Stimulated activated CD4-positive, alpha-beta T cell treated with anti-CD3 and anti-CD28 coated beads, Interleukin-15, amount 100 ng/mL, for 1 hour (primary cell): ENCODE measurements at places on chromosomes 2 and 18.

- DNase-seq = no peak
Observed at GRCh38 chr18:33835419-33835818, 257.4 kb downstream of the ASXL3 start.

DNA sequence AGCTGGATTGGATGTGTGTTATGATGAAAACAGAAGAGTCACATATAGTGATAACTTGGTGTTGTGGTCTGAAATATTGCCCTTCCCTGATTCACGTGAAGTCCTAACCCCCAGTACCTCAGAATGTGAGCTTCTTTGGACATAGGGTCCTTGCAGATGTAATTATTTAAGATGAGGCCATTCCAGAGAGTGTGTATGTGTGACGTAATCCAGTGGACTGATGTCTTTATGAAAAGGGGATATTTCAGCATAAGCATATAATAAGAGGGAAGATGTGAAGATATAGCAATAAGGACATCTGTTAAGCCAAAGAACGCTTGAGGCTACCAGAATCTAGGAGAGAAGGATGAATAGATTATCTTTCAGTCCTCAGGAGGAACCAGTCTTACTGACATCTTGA lies 62.5 kb downstream of the LTBP1 start:
- DNase-seq = no peak

DNA sequence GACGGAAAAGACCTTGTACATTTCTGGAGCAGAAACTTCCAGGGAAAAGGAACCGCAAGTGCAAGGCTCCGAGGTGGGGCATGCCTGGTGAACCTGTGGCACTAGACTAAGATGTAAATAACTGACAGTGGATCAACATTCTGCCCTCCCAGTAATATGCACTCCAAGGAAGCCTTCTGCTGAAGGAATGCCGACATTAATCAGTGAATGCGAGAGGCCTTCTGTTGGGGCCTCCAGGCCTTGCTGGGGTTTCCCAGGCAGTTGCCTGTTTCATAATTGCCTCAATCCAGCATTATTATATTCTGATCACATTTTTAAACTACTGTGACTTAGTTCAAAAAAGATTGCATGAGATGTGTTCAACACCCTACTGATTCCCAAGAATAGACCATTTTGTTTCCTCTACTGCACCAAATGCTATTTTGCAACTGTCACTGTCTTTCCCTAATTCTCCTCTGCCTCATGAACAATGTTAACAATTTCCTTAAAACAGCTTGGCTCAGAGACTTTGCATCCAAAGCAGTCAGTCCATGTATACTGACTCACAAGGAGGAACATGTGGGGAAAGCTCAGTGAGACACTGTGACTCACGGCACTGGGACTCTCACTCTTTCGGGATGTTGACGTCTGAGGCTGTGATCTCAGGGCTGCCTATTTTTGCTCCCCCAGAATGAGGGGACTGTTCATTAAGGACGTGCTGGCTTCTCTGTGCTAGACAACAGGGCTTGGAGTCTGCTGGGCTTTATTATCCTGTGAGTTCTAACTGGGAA lies 10.5 kb upstream of the DSG2 start:
- DNase-seq = no peak

DNA sequence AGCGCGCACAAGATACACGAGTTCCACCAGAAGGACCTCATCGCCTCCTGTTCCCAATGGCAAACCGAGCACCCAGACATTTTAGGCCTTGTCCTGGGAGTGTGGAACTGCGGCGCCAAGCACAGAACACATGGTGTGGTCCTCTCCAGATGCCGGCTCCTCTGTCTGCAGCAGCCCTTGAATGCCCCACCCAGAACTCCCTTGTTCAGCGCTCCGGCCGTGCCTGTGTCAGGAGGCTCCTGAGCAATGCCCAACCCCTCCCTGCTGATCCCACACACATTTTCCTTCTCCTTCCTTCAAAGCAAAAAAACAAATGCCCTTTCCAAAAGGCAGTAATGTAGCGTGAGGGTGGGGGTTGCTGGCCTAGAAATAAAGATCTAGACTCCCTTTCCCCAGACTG lies 89.8 kb downstream of the GFPT1 start:
- DNase-seq = no peak

GRCh38 chr2:169105476-169105875 lies 36.1 kb downstream of the DHRS9 start:
- DNase-seq = no peak

GRCh38 chr2:238404406-238405216 lies 22.1 kb upstream of the ASB1 start:
- DNase-seq = no peak

DNA sequence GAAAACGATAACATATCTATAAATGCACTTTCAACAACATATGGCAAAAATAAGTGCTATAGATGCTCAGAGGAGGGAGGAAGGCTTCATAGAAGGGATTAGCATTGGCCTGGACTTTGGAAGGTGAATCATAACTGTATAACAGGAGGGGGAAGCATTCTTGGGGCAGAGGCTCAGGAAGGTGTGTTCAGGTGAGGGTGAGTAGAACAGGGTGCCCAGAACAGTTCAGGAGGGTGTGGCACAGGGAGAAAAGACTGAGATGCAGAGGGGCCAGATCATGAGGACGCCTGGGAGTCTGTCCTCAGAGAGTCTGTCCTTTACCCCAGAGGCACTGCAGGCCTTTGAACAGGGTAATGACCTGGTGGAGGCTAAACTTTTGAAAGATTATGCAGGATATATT lies 29.3 kb upstream of the MEP1B start:
- DNase-seq = no peak

DNA sequence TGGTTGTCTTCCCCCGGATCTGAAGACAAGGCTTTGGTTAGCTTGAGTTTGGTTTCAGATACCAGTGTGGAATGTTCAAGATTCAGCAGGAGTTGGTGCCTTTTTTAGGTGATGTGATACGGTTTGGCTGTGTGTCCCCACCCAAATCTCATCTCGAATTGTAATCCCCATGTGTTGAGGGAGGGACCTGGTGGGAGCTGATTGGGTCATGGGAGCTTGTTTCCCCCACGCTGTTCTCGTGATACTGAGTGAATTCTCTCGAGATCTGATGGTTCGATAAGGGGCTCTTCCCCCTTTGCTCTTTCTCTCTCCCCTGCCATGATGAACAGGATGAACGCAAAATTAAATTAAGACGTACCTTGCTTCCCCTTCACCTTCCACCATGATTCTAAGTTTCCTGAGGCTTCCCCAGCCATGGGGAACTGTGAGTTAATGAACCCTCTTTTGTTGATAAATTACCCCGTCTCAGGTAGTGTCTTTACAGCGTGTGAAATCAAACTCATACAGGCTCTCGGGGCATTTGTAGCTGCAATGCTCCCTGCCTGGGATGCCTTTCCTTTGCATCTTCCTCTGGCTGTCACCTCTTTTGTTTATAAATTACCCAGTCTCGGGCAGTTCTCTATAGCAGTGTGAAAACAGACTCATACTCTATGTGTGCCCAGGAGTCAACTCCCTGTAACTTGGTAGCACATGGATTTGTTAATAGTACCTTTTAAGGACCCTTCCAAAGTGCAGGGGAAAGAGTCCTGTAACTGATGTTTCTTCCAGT lies 21.3 kb downstream of the PDCD1 start:
- no peak for DNase-seq

DNA sequence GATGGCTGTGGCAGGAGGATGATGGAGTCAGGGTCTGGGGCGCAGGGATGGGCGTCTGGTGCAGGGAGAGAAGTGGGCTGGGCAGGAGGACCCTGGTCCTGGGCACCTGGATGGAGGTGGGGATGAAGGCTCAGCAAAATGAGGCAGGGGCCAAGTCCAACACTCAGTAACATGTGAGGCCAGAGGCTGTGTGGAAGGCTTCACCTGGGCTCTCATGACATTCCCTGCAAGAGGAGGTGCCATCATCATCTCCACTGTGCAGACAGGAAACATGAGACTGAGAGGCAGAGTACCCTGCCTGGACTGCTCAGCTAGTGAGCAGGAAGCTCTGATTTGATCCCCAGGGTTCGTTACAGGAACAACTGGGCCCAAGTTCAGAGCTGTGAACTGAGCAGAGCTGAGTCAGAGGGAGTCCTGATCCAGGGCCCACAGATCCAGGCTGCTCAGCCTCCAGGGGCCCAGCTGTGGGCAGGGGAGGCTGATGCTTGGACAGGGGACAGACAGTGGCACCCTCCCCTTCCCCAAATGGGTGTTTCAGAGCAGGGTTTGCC lies 36.9 kb downstream of the HJURP start:
- DNase-seq = no peak

DNA sequence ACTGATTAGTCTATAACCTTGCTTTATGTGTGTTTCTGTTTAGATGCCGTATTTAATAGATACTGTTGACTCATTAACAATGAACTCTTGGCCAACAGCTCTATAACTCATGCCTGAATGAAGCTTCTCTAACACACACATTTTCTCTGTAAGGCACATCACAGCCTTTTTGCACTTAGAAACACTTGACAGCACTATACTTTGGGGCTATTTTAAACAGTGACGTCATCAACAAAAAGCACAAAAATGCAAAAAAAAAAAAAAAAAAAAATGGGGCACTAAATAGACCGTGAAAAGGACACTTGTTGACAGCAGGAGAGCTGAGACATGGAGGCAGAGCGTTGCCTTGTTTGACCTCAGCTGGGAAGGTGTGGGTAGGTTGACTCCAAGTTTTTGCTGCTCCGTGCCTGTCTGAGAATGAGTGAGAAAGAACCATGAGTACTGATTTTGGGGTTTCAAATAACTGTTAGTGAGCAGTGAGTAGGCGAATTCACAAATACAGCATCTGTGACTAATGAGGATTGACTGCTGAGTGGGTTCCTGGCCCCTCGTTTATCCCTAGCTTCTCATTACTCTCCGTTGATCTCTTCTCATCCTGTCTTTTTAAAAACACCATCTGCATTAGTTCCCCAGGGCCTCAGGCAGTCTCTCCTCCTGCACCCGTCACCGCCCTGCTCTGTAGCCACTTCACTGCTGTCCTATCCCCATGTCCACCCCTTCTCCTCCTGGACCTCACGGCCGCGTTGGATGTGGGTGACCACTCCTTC lies 24.4 kb downstream of the SPP2 start:
- DNase-seq = no peak

- no peak for DNase-seq
Observed at GRCh38 chr2:19442731-19443130, 84.3 kb upstream of the OSR1 start.

DNA sequence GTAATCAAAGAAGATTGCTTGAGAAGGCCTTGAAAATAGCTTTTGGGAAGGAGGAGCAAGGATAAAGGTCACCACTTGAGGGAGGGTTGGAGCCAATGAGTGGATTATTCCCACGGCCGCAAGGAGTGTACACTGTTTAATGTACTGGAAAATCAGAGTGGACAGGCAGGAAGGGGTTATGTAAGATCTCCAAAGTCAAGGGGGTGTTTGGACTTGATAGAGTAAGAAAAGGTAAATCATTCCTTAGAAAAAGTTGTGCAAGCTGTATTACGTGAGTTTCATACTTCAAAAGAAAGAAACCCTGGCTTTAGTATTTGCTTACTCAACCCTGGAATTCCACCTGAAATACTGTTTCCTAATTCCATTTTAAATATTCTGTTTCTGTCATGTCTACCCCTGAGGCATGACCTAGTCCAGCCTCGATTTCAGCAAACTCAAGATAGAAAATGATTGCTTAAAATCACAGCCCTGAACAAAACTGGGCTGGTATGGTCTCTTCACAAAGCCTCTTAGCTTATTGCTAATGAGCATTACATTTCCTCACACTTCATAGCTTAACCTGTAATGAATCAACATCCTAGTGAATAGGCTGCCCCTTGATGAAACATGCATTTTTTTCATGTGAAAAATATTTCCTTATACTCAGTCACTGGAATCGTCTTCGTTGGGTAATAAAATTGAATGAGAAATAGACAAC lies 1.1 kb downstream of the MREG start:
- no peak for DNase-seq

- DNase-seq = no peak
Observed at GRCh38 chr2:43824951-43825493, 13.6 kb downstream of the ABCG5 start.

GRCh38 chr2:167253025-167253424 lies 364.7 kb downstream of the XIRP2 start:
- DNase-seq = no peak

DNA sequence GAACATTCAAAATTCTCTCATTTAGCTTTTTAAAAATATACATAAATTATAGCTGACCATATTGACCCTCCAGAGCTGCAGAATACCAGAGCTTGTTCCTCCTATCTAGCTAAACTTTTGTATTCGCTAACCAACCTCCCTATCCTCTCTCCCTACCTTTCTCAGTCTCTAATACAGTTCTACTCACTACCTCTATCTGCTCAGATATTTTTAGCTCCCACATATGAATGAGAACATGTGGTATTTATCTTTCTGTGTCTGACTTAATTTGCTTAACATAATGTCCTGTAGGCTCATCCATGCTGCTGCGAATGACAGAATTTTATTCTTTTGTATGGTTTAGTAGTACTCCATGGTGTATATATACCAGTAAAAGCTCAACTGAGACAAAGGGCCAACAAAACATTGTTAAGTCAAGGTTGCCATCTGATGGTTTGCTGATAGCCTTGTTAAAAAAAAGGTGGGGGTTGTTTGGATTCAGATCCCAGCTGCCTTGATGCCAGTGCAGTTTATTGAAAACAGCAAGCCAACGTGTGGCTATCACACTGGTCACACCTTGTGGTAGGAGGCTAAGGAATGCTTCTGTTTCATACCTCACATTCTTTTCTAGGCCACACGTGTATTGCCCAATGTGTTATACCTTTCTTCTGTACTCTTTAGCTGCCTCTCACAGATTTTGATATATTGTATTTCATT lies 101.5 kb downstream of the VWA3B start:
- DNase-seq = no peak

- DNase-seq = no peak
Observed at GRCh38 chr2:9373047-9373446, 50.3 kb downstream of the ITGB1BP1 start.

DNA sequence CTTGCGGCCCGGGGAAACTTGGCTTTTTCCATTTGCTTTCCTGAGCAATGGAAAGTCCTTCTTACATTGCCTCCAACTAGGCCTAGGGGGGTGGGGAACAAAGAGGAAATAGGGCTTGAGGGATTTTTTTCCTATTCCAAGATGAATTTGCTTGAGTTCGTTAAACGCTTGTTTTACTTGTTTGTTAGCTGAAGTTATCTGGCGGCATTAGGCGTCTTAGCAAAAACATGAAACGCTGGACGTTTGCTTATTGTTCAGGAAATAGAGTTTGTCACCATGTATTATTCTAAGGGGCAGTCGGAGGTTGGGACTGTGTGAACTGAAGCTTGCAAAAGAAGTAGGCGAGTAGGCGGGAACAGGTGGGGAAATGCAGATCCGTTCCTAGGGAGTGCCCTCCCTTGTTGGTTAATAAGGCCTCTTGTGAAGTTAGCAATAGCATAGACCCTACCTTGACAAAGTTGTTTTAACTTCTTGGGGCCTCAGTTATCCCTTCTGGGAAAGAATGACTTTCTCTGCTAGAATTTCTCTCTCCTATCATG lies 1.9 kb downstream of the CABLES1 start:
- no peak for DNase-seq

DNA sequence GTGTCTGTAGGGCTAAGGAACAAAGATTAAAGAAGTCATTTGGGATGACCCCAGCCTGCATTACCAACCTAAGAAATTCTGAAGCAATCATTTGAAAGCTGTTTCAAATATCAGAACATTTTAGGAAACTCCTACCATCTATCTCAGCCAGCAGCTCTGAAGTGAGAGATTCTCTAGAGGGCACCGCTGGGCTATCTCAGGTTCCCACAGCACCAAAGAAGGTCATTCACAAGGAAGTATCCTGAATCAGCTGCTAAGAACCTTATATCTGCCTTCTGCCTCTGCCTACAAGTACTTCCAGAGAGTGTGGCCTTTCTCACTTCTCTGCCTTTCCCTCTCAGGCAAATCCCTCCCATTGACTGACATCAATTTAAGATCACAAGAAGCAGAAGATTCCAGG lies 13.4 kb upstream of the EVA1A start:
- DNase-seq = no peak
